ENCODE measurements at places on chromosomes 5 and 9.

DNA sequence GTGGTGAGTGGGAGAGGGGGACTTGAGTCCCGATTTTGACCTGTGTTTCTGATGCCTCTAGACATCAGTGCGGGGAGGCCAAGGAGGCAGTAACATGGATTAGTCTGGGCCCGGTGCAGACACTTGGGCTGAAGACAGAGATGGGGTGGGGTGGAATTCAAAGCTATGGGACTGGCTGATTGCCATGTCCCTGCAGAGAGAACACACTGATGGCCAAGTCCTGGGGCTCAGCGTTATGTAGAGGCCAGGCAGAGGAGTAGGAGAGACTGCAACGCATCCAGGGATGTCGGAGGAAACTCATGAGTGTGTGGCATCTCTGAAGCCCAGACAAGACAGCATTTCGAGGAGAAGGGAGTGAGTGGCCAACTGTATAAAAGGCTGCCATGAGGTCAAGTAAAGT, 30.1 kb downstream of the PSD2 start:
- no peak for DNase-seq

DNA sequence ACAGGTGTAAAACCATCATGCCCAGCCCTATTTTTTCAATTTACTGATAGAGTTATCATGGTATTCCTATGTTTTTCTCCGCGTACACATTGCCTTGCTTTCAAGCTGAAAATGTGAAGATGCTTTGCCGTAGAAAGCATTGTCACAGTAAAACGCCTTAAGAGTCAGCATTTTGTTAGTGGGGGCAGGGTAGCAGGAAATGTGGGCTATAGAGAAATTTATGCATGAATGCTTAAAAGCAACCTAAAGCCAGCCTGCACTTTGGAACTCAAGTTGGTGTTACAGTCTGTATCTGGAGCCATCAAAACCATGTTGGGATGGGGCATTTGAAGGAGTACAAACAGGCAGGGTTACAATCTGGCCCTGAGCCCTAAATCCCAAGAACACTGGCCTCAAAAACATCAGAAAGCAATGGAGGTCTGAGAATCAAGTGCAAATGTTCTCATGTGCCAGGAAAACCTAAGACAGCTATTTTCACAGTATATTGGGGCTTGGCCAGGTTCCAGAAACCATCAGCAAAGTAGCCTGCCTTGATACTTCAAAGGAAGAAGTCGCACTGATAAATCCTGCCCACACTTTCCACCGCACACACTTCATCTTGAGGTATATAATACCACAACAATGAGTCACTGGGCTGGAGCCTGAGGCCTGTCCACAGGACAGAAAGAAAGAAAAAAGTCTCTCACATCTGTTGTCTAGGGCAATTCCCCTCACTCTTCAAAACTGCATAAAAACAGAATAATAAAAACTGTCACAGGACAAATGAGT, 313.8 kb downstream of the ENC1 start:
- peak; percentile 48 for DNase-seq

GRCh38 chr9:121023064-121023463, 27.0 kb downstream of the C5 start:
- DNase-seq, result peak; percentile 8

- DNase-seq, result no peak
Observed at GRCh38 chr5:121976979-121977378, 15.2 kb downstream of the SRFBP1 start.

DNA sequence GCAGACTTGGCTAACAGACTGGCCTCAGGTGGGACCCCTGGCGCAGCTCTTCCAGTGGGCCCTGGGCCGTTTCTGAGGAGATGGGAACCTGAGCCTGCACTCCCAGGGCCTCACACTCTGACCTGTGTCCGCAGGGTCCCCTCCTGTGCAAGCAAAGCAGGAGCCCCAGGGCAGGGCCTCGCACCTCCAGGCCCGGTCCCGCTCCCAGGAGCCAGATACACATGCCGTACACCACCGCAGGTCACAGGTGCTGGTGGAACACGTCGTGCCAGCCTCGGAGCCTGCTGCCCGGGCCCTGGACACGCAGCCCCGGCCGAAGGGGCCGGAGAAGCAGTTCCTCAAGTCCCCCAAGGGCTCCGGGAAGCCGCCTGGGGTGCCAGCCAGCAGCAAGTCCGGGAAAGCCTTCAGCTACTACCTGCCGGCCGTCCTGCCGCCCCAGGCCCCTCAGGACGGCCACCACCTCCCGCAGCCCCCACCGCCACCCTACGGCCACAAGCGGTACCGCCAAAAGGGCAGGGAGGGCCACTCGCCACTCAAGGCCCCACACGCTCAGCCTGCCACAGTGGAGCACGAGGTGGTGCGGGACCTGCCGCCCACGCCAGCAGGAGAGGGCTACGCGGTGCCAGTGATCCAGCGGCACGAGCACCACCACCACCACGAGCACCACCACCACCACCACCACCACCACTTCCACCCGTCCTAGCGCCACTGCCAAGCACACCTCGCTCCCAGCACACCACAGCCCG, 29.2 kb downstream of the NKD2 start:
- no peak for DNase-seq

DNA sequence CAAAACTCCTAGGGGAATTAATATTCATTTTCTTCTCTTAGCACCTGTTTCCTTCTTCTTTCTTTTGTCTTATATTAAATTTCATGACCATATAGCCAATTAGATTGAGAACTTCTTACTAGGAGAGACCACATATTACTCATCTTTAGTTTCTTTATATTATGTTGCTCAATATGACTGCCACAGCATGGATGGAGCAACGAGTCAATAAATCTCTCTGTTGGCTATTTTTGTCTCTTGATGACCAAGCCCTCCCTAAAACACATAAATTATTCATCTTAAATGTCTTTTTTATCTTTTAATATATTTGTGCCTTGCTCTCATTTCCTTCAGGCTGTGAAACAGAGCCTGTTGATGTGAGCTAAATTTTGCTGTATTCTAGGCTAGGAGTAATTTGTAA, 123.0 kb downstream of the ADAMTSL1 start:
- peak; percentile 72 for DNase-seq

- DNase-seq, result no peak
Observed at GRCh38 chr5:139342423-139342723, 719 bp downstream of the PAIP2 start.

- no peak for DNase-seq
Observed at GRCh38 chr5:38078161-38078560, 180.2 kb upstream of the EGFLAM start.

DNA sequence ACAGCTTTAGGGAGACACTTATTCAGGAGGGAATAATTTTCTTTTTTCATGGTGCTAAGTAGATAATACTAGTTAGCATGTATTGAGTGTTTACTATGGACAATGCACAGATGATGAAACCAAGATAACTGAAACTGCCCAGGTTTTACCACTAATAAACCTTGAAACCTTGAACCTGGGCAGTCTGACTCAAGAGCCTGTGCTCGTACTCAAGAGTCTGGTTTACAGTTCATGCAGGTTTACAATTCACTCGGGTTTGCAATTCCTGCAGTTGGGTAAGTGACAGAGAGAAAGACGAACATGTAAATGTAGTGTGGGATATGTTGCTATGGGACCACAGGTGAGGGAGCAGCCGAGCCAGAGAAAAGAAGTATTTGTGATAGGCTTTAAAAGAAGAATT, 28.2 kb downstream of the NUP214 start:
- DNase-seq, result no peak

GRCh38 chr9:91089405-91090129, 272.2 kb downstream of the AUH start:
- DNase-seq, result no peak

GRCh38 chr5:56698463-56699381, 116.6 kb upstream of the MAP3K1 start:
- DNase-seq, result no peak

DNA sequence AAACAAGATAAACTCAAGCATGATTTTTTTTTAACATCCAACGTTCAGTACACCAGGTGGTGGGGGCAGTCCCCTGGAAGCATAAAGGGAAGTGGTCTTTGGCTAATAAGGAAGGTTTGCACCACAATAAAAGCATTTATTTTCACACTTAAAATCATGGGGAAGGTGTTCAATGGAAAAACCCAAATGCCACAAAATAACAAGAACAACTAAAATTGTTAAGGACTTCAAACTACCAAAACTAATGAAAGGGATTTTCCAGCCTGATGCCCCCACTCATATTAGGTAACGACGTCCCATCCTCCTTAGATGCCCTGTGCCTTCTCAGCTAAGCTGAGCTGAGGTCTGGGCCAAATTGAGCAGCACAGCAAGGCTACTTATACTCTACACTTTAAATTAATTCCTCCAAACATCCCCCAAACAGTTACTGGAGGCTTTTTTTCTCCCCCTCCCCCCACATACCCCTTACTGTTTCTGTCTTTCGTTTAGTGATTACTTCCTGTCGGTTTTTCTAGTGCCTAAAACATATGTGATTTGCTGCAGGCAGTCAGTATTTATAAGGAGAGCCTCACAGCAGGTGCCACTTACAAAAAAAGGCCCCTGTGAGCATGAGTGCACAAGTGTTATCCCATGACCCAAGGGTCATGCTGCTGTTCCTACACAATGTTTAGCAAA, 259.7 kb upstream of the ZNF608 start:
- no peak for DNase-seq

DNA sequence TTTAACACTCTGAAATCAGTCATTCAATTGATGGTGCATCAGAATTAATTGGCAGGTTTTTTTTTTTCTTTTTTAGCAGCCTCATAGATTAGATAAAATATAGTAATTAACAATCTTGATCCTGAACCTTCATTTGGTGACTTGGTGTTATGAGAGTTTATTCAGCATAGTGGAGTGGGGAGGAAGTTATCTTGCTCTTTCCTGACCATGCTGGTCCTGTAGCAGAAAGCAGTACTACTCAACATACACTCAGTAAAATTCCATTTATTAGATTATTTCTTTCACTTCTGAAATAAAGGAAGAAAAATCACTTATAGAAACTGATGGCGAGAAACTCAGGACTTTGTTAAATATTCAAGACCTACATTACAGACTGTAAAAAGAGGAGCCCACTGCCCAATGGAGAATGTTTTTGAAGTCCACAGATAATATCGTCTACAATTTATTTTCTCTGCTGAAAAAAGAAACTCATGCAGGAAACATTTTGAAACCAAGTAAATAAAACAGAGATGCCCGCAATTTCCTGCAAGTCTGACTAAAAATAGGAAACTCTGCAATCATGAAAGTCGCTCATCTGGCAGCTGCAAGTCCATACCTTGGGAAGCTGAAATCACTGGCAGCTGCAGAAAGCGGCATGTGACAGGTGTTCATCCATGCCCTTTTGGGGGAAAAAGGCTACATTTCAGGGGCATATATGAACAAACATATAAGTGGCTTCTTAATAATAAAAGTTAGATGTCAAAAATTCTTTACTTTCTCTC, 233.2 kb upstream of the RFX3 start:
- no peak for DNase-seq

DNA sequence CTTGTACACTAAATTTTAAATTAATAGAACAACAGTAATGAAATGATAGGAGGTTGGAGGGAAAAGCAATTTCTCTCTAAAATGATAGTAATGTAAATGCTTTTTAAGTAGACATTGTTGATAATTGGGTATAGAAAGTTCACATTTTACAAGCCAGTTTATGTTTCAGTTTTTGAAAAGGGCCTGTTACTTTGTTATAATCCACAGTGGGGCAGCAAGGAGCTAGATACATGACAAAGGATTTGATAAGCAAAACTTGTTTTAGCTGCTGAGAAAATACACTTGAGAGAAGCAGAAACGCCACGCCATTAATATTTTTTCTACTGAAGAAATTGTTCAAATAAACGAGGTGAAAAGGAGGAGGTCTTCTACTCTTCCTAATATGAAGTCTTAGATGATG, 30.2 kb downstream of the SREK1 start:
- DNase-seq, result no peak

- no peak for DNase-seq
Observed at GRCh38 chr5:103166706-103167105, 46.6 kb downstream of the PPIP5K2 start.

DNA sequence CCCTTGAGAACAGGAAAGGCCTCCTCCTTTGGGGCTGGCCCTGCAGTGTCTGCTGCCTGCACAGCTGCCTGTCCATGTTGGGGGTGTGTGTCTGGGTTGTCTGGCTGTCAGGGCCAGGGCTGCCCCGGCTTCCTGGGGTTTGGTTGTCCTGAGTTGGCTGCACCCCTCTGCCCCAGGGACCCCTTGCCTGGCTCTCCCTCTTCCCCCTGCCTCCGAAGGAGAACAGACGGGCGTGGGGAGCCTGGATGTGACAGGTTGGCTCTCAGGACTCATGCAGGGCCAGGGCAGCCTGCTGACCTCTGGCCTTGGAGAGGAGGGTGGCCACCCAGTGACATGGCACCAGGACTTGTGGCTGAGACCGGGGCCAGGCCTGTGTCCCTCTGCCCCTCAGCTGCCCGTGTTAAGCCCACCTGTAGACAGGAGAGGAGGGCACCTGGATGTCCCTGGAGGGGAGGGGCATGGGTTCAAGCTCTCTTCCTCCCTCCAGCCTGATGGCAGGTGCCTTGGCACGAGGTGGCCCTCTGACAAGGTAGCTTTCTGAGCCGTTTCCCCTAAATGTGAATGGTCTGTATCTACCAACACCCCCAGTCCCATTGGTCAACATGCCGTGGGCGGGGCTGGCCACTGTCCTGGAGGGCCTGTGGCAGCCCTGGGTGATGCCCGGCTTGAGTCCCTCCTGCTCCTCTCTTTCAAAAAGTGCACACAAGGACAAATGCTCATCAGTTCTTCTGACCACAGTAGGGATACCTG, 34.9 kb downstream of the WNK2 start:
- no peak for DNase-seq

DNA sequence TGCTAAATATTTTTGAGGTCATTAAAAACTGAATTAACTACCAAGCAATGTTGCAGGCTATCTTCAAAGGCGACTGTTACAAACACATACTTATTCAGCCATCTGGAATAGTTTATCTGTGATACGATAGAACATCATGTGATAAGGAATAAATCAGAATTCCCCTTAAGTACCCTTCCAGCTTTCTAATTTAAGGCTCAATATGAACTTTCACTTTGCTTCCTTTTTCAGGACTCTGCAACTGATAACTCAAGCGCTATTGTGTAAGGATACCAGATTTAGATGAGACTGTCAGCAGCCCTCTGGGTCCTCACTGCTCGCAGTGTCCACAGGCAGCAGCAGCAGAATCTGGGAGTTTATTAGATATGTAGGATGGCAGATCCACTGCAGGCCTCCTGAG, 416.3 kb downstream of the SPATA31D1 start:
- peak; percentile 3 for DNase-seq

- no peak for DNase-seq
Observed at GRCh38 chr5:169767938-169768337, 130.9 kb downstream of the DOCK2 start.

DNA sequence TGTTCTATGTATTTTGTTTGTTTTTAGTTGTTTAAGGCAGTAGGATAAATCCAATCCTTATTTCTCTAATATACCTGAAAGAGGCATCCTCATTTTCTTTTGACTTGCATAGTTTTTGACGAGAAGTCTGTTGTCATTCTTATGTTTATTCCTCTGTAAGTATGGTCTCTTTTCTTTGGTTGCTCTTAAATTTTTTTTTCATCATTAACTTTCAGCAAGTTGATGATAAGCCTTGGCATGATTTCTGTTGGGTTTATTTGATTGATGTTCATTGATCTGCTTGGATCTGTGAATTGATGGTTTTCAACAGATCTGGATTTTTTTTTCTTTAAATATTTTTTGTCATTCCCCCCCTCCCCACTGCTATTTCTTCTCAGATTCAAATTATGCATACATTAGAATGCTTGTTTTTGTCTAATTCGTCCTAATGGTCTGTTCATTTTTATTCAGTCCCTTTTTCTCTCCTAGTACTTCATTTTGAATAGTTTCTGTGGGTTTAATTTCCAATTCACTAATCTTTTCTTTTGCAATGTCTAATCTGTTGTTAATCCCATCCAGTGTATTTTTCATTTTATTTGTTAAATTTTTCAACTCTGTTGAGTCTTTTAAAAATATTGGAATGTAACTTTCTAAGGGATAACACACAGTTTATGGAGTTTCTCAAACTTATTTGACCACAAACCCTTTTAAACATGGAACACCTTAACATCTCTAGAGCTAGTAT, 495.9 kb downstream of the CSNK1G3 start:
- DNase-seq, result no peak
